ENCODE measurements at places on chromosomes 5 and 9. TPM values are rescaled to one million over a fixed set of nuclear protein-coding genes. Genes with fewer than 3 reads are reported as not detected.

The CREBRF gene
- total RNA-seq = 22.5 TPM

The LSM11 gene
- total RNA-seq = 2.4 TPM

The BTNL8 gene
- total RNA-seq = 0.59 TPM

The CAMK4 gene
- 0.67 TPM for total RNA-seq

The EGFLAM gene
- total RNA-seq = 8.8 TPM

The CDC26 gene
- total RNA-seq = 31.7 TPM

The HMMR gene
- total RNA-seq = 2.0 TPM

DNA sequence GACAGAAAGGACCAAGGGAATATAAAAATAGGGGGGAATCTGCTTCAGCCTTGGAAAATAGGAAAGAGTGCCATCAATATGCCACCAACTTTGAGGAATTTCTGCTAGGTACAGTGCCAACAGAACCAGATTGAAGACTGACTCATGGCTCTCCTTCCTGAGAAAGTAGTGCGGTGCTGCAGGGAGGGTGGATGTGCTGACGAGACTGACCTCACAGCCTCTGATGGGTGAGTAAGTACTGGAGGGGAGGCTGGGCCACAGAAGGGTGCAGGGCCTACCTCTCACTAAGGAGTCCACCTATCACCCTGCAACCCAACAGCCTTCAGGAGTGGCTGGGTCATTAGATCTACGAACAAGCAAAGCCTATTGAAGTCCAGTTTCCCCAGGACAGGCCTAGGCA is 187.6 kb downstream of the GABBR2 start:
- DNase-seq = no peak

GRCh38 chr9:136935651-136936050 is 8.9 kb downstream of the FBXW5 start:
- no peak for DNase-seq

DNA sequence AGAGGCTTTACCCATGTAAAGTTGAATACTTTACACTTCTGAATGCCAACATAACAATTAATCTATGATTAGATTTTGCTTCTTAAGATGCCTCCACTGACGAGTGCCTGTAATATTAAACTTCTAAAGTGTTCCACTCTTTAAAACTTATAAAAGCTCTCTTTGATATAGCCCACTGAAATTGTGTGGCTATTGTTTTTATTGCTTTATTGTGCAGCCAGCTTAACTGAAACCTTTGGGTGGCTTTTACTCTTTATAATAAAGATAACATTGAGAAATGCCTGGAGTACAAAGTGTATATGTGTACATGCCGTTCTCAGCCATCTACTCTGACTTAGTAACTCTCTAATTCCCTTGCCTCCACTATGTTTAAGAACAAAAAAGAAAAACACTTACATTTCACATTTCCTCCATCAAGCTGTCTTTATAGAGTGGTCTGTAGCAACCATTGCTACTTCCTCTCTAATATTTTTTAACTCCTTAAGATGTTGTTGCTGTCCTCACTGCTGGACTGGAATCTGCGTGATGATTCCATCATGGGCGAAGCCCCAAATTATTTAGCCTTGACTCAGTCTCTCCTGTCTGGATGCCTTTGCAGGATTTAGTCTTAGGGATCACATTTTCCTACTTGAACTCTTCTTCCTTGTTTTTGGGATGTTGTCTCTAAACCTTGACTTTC is 9.1 kb downstream of the PIK3R1 start:
- no peak for DNase-seq

DNA sequence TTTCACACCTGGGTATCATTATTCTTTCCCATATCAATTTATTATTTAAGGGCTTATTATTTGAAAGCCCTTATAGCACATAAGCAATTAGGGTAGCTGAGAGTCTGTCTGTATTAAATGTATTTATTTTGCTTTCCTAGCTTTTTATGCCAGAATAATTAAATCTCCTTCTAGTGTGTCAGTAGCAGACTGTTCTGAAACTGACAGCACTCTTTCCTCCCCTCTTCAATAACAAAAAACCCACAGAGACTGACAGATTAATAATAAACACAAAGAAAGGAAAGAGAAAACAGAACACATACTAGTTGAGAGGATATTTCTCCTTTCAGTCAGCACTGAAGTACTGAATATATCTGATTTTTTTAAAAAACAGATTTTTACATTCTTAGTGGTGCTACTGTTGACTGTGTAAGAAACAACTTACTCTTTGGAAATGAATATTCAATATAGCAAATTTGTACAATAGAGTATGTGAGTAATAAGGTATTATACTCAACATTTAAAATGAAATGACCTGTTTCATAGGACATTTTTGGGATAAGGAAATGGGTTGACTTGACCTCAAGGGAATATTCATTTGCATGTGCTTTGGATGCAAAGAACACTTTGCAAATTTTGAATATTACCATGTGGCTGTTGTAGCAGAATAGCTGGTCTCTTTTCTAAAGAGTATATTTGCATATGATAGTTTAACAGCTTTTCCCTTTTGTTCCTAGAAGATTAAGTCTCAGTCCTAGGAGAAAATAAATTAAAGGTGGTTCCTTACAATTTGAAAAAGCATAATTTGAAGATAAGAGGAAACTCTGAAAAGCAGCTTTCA is 208.3 kb downstream of the SPATA31D1 start:
- DNase-seq = no peak

- no peak for DNase-seq
Measured at GRCh38 chr9:135253305-135254004, 166.0 kb downstream of the OLFM1 start.

GRCh38 chr5:68379275-68380036 is 163.9 kb downstream of the PIK3R1 start:
- no peak for DNase-seq

All from right atrium auricular region (tissue), 2 donors.